BE2C (cell line): ENCODE measurements at places on chromosomes 16 and 17.

- DNase-seq: no peak
Measured at GRCh38 chr16:13811834-13812233, 108.1 kb upstream of the ERCC4 start.

GRCh38 chr16:85856079-85856478 is 42.9 kb upstream of the IRF8 start:
- DNase-seq: no peak

DNA sequence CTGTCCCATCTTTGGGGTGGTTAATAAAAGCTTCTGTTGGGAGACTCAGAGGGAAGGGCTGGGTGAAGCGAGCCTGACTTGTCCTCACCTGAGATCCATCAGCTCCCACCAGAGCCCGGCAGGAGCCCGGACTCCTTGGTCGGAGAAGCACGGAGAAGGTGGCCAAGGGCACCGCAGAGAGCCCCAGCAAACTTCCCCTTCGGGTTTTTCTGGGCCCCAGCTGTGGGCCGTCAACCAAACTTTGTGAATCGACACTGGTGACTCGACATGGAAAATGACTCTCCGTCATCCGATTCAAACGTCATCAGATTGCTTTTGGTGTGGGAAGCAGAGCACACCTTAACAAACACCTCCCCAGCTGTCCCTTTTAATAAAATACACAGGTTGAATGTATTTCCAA is 21.4 kb downstream of the ENPP7 start:
- no peak for DNase-seq

- no peak for DNase-seq
Measured at GRCh38 chr17:39591958-39592954, 15.5 kb downstream of the NEUROD2 start.

- no peak for DNase-seq
Measured at GRCh38 chr16:70444249-70445063, 5.6 kb upstream of the ST3GAL2 start.

- no peak for DNase-seq
Measured at GRCh38 chr16:47973552-47973951, 182.2 kb downstream of the ABCC12 start.

GRCh38 chr17:29761040-29761761 is 138.5 kb upstream of the CORO6 start:
- DNase-seq: peak; percentile 84

DNA sequence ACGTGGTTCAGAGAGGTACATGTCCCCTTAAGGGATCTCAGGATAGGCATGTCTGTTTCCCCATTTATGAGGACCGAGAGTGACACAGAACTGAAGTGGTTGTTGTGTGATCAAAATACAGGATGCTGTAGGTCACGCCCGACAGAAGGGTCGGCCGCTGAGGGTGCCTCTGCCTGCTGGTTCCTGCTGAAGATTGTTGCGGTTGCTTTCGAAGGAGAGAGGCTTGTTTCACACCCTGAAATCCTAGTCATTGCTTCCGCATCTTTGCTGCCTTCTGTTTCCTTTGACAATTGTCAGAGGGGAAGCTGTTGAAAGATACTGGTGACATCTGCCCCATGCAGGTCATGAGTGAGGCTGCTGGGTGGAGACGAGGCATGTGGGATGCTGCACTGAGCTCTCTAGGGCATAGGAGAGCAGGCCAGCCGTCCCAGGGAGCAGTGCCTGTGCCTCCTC is 3.8 kb upstream of the NAT9 start:
- no peak for DNase-seq

- no peak for DNase-seq
Measured at GRCh38 chr16:56625943-56626654, 518 bp downstream of the MT1E start.

- no peak for DNase-seq
Measured at GRCh38 chr16:57318240-57318970, 33.9 kb upstream of the PLLP start.

DNA sequence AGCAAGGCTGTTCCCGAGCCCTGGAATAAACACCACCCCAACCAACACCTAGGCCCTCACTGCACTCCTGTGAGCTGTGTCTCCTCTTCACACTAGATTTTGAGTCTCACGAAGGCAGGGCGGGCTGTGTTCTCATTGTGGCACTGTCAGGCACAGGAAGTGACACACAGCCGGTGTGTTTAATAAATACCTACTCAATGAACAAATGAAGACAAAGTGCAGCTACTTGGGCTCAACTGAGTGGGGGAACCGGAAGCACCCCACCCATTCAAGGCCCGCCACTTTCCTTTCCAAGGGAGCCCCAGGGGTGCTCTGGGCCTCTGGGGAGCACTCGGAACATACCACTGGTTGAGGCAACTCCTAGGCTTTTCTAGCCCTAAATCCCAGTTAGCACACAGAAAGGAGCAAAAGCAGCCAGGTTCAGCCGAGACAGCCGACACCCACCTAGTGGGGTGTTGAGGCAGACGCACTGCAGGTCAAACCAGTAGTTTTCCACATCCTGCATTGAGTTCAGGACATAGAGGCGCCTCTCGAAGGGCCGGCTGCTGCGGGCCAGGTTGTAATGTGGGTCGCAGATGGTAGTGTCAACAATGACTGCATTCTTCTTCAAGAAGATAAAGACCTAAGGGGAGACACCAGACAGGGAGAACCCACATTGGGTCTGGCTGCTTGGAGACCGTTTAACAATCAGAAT is 57.7 kb downstream of the GTF3C1 start:
- no peak for DNase-seq

DNA sequence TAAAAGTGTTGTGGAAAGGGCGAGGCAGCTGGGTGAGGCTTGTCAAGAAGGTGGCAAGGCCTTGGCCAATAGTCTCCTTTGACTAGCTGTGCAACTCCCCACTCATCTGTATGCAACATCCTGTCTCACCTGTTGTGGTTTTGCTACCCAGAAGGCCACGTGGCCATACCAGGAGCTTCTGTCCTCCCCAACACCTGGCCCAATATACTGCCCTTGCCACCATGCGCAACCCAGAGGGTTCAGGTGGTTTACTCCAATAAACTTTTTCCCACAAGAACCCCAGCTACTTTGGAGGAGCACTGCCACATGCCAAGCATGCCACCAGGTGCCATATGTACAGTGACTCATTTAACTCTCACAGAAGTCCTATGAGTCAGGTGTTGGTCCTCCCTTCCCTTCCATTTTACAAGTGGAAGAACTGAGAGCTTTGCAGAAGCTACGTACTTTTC is 10.2 kb downstream of the MYO19 start:
- no peak for DNase-seq

GRCh38 chr16:31198207-31198882 is 4.2 kb downstream of the PYCARD start:
- no peak for DNase-seq

DNA sequence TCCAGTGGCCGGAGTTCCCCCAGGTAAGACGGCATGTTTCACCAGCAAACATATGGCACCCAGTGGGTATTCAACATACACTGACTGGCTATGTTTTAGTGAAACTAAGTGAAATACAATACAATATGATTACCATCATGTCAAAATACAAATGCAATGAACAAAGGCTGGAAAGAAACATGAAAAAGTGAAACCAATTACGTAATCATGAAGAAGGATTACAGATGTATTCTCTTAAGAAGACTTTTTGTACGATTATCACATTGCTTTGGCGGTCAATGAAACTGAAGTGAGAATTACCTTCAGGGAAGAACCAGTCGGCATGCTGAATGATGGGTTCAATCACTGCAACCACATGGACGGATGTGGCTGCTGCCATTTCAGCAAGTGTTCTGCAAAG is 71.7 kb downstream of the ARHGAP17 start:
- DNase-seq: no peak

- DNase-seq: no peak
Measured at GRCh38 chr16:24279982-24280515, 23.9 kb downstream of the CACNG3 start.

DNA sequence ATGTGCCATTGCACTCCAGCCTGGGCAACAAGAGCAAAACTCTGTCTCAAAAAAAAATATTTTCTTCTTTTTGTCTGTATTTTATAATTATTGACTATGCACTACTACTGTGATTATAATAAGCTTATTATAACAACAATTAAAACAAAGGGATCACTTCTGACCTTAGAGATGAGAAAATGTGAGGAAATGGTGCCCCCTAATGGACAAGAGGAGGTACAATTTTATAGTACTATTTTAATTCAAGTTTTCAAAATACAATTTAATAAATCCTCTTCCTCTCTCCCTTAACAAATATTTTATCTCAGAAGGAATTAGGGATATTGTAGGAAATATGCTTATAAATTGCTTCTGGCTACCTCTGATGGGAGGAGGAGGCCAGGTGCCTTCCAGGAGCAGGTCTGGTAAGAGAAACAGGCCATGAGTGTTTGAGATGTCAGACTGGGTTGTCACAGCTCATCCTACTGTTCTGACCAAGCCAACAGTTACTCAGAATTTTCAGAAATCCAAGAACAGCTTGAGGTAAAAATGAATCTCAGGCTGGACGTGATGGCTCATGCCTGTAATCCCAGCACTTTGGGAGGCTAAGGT is 14.0 kb downstream of the VPS53 start:
- DNase-seq: no peak

DNA sequence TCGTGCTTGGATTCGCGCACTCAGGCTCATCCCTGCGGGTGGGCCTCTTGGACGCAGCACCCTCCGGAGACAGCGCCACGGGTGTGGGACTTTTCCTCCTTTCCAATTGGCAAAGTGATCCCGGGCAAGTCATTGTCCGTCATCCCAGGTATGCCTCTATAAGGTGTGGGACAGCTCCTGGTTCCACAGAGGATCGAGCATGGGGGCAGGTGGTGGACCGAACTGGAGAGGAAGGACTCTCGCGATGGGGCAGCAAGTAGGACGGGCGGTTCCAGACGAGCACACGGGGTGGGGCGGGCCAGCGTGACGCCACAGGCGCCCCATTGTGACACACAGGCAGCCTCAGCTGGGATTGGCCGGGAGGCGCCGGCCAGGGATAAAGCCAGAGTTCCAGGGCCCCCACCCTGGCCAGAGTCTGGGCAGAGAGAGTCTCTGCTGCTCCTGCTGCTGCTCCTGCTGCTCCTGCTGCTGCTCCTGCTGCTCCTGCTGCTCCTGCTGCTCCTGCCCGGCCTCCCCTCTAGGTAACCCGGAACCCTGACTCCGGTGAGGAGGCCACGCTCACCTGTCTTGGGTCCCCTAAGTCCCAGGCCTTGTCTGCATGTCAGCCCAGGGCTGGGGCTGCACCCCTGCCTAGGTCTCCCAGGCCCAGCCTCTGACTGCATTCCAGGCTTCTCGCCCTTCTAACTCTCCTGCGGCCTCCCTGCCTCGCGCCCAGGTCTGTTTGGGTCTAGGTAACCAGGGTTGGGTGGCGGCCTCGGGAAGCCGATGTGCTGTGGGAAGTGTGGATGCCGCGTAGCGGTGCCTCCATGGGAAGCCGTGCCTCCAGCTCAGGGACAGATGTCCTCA is 38.5 kb upstream of the SLC47A1 start:
- DNase-seq: no peak

- no peak for DNase-seq
Measured at GRCh38 chr17:50355336-50355700, 9.4 kb downstream of the XYLT2 start.

DNA sequence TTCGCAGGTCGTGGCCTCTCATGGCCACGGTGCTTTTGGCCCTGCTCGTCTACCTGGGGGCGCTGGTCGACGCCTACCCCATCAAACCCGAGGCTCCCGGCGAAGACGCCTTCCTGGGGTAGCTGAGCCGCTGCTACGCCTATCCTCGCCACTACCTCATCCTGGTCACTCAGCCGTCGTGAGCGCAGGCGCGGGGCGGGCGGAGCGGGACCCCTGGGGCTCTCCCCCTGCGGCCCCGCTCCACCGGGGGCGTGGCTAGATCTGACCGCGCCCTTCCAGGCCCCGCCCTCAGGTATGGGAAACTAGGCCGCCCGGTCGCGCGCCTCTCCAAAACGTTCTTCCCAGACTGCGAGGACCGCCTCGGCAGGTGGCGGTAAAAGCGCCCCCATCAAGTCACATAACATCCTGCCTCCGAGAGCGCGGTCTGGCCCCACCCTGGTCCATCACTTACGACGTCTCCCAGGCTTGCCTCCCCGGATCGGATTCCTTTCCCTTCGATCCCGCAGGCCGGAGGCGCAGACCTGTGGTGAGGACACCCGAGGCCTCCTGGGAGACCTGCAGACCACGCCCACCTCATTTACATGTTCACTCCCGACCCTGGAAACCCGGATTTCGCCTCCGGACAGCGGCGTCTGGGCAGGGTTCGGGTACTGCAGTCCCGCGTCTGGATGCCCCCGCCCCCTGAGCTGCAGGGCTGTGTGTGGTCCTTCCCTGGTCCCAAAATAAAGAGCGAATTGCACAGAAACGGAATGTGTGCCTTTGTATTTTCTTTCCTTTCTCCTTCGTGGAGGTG is 91.5 kb upstream of the TMEM97 start:
- peak; percentile 21 for DNase-seq

DNA sequence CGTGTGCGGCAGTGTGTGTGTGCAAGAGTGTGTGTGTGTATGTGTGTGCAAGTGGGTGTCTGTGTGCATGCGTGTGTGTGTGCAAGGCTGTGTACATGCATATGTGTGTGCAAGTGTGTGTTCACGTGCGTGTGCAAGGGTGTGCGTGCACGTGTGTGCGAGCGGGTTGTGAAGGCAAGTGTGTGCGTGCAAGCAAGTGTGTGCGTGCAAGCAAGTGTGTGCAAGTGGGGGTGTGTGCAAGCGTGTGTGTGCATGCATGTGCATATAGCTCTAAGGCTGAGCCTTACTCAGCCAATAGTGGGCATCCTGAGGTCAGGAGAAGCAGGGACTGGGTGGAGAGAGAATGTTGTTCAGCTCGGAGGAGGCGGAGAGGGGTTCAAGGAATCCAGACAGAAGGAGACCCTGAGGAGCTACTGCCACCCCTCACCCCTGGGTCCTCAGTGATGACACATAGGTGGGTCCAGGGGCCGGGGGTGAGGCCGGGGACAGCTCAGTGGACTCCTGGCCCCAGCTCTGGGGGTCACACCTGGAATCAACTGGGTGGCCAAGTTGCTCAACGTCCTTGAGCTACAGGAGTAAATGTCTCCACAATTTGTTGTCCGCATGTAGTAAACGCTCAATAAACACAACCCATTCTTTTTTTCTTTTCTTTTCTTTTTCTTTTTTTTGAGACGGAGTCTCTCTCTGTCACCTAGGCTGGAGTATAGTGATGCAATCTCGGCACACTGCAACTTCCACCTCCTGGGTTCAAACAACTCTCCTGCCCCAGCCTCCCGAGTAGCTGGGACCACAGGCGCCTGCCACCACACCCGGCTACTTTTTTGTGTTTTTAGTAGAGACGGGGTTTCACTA is 1.8 kb downstream of the PRR29 start:
- DNase-seq: no peak

- no peak for DNase-seq
Measured at GRCh38 chr16:23062524-23062923, 86.7 kb downstream of the USP31 start.

DNA sequence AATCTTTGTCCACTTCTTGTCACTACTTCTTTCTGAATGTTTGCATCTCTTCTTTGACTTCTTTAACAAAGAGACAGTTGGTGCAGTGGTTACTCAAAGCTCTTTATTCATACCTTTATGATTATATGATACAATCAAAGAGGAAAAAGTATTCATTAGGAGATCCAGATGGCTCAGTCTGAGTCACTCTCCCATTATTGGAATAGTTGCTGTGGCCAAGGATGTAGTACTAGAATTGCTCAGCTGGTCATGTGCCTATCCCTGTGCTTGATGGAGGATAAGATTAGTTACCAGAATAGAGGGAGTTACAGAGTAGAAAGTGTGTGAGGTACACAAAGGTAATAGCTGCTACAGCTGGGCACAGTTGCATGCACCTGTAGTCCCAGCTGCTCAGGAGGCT is 18.3 kb downstream of the BCAS3 start:
- no peak for DNase-seq
